Fibroblast of villous mesenchyme (primary cell): ENCODE measurements at places on chromosomes 2 and 18. TPM values are rescaled to one million over a fixed set of nuclear protein-coding genes. Genes with fewer than 3 reads are reported as not detected.
A peak's percentile ranks its signal among the peaks of the same experiment; 100 is the strongest.

The INHA gene
- 0.43 and 0.64 TPM in 2 replicates for total RNA-seq

The GPR155 gene
- total RNA-seq, result 2.3 and 3.9 TPM in 2 replicates

The DPYSL5 gene
- not detected in 2 replicates for total RNA-seq

GRCh38 chr2:140359056-140359771, 1579.0 kb upstream of the NXPH2 start:
- no peak for DNase-seq

GRCh38 chr2:204365811-204366210, 179.5 kb upstream of the PARD3B start:
- no peak for DNase-seq

DNA sequence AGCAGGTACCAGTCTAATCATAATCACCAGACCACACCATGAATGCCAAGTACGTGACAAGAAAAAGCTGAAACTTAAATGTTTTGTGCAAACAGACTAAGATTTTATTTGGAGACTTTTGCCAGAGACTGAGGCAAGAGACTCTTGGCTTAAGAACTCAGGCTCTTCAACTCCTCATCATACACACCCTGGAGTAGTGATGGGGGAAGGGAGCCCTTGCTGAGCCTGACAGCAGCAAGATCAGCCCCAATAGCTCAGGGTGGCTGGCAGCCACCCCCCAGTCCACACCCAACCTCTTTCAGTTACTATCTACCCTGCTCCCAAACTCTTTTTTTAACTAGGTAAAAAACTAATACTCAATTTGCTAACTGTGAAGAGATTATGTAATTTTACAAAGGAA, 114.8 kb downstream of the CCBE1 start:
- DNase-seq, result no peak

DNA sequence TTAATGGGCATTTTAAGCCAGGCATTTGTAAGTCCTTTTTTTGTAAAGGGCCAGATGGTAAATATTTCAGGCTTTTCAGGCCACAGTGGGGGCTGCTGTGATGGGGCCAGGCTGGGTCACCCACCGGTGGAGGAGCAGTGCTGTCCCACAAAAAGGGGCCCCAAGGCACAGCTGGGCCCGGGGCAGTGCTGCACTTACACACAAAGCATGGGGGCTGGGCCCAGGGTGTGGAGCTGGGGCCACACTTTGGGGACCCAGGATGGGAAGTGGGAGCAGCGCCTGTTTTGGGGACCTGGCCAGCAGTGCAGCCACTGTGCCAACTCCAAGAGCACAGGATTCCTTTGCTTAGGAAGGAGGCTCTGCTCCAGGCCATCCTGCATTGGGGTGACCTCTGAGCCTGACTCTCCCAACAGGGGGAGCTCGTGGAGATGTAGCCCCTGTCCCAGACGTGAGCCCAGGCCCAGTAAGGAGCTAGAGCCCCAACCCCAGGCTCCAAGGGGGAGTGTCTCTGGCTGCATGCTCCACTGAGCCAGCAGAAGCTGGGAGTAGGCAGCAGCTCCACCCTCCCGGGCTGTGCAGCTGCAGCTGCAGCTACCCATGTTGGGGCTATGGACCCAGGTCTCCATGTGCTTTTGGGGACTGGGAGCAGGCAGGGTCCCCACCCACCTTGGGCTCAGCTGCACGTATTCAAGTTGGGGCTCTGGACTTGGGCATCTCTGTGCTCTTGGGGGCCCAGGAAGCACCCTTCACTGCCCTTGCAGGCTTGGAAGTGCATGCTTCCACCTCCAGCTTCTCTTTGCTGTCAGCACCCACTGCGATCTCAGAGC, 1036.5 kb upstream of the CNTNAP5 start:
- no peak for DNase-seq

- peak; percentile 26 for DNase-seq
Observed at GRCh38 chr2:40435426-40436092, 16.3 kb downstream of the SLC8A1 start.
